ENCODE measurements at places on chromosomes 11 and 22.

GRCh38 chr11:1071571-1072115 lies 3.0 kb upstream of the MUC2 start:
- DNase-seq, result no peak

- no peak for DNase-seq
Observed at GRCh38 chr22:50084614-50085021, 608 bp downstream of the MLC1 start.

GRCh38 chr11:8930456-8931175 lies 2.1 kb downstream of the C11orf16 start:
- DNase-seq, result no peak

- no peak for DNase-seq
Observed at GRCh38 chr11:73907191-73907590, 30.4 kb downstream of the PAAF1 start.

DNA sequence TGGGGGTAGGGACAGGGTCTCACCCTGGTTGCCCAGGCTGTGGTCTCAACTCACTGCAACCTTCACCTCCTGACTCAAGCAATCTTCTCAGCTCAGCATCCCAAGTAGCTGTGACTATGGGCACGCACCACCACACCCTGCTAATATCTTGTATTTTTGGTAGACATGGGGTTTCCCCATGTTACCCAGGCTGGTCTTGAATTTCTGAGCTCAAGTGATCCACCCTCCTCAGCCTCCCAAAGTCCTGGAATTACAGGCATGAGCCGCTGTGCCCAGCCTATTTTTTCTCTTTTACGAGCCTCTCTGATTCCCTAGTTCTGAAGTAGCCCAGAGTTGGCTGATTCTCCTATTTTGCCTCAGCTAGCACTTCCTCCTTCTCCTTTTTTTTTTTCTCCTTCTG lies 83.6 kb downstream of the ZNF280B start:
- no peak for DNase-seq

- no peak for DNase-seq
Observed at GRCh38 chr11:6437993-6438392, 2.8 kb downstream of the HPX start.
